GM12864 (cell line): ENCODE measurements at places on chromosomes 4 and X.

DNA sequence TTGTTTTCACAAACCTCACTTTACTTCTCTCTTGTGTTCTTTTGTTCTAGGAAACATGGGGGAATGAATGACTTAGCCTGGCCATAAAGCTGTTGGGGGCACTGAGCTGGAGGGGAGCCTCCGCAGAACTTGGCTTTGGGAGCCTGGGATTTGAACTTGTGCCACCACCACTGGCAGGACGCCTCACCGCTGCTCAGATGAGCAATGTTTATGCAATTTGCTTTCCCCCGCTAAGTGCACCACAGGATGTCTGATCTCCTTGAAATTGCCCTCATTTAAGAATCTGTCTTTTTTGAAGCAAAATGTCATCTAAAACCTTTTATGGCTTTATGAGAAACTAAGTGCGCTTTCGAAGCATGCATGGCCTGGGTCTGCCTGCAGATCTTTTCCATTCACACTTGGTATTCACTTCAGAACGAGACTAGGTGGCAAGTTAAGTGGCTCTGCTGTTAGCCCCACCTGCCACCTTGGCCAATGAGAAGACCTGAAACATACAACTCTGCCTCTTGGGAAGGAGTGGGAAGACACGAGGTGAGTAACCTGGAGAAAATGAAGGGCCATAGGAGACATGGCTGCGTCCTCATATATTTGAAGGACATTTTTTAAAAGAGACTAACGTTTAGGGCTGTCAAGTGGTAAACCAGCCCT is 119.3 kb downstream of the LDB2 start:
- no peak for DNase-seq

GRCh38 chrX:31213941-31214340 is 142.1 kb upstream of the FTHL17 start:
- DNase-seq: no peak

GRCh38 chrX:132501606-132502005 is 12.8 kb upstream of the MBNL3 start:
- DNase-seq: no peak

- no peak for DNase-seq
Measured at GRCh38 chr4:8459867-8460445, 19.4 kb downstream of the TRMT44 start.

DNA sequence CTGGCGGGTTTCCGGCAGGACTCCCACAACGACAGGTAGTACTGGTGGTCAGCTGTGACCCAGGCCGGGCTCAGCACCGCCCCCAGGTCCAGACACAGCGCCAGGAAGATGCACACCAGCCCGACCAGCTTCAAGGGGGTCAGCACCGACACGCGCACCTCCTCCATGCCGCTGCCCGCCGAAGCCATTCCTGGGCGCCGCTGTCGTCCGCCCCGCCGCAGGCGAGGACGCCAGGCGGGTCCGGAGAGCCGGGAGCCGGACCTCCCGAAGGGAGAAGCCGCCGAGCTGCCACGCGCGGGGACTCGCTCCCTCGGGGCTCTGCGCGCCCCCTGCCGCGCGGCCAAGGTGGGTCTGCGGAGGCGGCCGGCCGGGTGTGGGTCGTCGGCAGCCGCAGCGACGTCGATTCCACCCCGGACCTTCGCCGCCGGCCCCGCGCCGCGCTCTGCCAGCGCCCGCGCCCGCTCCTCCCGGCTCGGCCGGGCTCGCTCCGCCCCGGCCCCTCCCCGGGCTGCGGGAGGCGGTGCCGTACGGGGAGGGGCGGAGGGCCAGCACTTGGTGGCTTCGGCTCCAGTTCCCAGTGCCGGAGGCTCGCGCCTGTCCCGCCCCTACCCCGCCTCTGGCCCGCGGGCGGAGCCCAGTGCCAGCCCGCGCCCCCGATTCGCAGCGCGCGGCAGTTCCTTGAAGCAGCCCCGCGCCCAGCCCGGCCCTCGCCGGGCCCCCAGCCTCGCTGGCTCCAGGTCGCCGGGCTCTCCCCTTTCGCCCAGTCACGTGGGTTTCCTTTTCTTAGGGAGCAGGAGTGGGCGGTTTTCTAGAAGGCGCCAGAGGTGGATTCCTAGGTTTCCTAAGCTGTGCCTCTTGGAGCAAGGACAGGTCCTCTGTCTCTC is at the start of gene TMEM47:
Gene TMEM47, minus strand, starts transcription at position 444 of the 884 bp plus-strand sequence. Its CDS starts 256 bp downstream, at position 188.
- DNase-seq: no peak

DNA sequence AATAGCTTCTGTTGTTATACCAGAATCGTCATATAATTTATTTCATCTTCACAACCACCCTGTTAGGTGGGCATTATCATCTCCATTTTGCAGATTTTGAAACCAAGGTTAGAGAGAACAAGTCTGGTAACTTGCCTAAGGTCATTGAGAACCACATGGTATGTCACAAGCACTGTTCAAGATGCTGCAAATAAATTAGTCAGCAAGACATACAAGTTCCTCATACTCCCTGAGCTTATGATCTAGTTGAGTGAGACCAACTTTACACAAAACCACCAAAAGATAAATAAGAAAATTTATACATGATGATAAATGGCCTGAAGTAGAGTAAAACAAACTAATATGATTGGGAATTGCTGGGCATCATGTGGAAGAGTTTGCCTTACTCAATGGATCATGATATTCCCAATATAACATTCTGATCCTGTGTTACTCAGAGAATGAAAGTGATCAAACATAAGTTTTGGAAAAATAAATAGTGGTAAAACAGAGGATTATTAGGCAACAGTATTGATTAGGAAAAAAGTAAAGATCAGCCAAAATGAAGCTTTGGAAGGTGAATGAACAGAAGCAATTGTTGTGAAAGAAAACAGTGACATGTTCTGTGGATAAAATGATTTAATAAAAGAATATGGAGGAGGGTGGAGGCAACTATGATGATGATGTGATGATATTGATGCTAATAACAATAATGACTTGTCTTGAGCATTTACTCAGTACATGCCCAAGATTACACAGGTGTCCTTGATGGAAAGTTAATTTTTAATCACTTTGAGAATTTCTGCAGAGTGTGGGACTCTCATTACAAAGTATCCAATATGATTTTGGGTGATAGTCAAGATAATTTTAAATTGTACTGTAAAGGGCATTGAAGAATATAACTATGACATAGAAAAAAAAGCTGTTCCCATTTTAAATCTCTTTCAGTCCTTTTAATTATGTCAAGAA is 34.1 kb upstream of the IL1RAPL1 start:
- no peak for DNase-seq

DNA sequence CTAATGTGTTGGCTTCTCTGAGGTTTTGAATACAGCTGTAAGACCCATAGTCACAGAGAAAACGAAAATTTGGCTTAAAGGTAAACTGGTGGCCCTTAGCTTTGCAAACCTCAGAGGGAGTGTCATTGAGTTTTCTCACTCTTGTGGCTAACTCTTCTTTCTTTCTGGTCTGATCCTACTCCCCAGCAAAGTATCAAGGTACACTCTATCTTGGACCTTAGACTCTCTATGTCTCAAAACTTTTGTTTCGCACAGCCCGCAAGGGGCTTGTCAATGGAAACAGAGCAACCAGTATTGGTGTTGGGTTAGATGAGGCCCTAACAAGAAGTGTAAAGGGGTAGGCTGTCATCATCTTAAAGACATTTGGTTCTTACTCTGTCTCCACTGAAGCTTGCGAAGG is 19.8 kb downstream of the APOO start:
- no peak for DNase-seq

GRCh38 chr4:92106816-92107215 is 196.9 kb upstream of the GRID2 start:
- DNase-seq: no peak

DNA sequence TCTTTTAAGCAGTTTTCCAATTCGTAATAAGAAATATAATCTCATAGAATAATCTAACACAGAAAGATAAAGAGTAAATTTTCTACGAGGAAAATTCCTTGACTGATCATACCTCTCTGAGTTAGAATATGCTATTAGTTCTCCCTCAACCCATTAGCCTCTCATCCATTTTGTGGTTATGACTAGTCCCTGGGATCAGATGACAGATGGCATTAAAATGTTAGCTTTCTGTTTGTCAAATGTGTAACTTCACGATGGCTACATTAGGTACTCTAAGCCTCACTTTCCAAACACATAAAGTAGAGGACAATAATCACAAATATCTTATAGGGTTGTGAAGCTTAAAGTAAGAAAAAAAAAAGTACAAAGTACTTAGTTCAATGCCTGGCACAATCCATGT is 112.2 kb downstream of the ZAR1 start:
- DNase-seq: no peak

- no peak for DNase-seq
Measured at GRCh38 chr4:74838746-74839370, 44.5 kb upstream of the BTC start.

DNA sequence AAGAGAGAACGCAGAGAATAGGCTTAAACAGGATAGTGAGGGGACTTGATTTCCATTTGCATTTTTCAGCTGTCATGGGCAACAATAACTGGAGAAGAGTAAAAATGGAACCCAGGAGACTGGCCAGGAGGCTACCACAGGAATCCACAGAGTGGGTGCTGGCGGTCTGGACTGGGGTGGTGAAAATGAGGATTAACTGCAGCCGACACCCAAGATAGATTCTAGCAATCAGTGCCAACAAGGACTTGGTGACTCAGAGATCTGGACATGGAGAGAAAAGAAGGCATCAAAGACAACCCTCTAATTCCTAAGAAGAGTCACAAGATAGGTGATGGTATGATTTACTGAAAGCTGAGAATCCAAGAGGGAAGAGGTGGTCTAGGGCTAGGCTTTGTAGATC is 102.8 kb downstream of the ATP8A1 start:
- no peak for DNase-seq

DNA sequence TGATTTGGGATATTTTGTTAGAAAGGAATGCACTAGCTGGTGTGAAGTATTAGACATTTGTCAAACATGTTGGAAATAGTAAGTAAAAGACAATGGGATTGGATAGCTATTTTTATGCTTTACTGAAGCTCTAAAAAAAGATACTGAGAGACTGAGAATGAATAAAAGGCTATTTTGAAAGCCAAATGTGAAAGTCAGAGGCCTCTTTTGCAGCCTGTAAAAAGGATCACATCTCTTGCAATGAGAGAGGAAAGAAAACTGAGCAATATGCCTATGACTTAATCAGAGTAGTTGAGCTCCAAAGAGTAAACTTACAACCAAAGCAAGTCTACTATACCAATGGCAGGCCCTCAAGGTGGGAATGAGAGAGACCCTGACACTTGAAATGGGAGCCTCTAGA is 212.6 kb upstream of the LCORL start:
- DNase-seq: no peak

DNA sequence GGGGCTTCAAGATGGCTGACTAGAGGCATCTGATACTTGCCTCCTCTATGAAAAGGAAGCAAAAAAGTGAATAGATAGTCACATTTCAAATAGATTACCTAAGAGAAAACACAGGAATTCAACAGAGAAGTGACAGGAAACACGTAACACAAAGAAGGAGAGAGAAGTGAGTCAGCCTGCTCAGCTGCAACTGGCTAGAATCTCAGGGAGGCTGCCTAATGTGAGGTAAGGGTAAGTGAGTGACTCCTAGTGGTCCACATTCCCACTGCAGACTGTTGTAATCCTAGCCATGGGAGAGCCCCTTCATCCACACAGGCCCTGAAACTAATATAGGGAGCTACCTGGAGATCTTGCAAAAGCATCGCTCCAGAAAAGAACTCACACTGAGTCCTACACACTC is 179.2 kb downstream of the SLC7A11 start:
- no peak for DNase-seq

DNA sequence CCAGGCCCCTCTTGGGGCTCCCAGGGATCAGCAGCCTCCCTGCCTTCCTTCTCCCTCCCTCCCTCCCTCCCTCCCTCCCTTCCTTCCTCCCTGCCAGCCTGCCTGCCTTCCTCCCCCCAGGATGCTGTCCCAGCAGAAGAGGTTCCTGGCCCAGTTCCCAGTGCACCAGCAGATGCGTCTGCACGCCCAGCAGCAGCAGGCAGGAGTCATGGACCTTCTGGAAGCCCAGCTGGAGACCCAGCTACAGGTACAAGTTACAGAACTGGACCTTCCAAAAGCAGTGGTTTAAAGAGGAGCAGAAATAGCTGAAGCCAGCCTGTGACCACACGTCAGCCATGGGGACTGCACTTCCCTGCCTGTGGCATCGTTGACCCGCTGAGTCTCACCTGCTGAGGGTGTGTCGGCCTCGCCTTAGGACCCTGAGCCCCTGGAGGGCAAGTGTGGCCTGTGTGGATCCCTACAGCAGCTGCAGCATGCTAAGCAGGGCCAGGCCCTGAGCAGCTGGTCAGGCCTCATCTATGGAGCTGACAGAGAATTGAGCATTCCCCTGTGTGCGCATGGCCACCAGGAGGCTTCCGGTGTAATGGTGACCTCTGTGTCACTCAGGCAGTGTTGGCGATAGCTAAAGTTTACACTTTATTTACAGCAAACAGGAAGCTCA is 84.7 kb downstream of the CRMP1 start:
- no peak for DNase-seq

DNA sequence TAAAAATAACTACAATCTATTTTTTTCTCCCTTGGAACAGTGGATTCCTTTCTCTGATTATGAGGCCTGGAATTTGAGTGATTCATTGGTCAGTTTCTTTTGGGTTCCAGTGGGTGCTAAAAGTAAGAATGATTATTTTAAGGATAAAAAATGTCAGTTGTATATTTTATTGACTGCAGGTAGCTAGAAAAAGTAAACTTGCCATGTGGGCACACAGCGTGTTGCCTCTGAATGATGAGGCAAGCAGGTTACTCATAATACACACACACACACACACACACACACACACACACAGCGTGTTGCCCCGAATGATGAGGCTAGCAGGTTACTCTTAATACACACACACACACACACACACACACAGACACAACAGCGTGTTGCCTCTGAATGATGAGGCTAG is 13.8 kb downstream of the GALNT7 start:
- DNase-seq: no peak

- no peak for DNase-seq
Measured at GRCh38 chr4:122744229-122744628, 11.7 kb downstream of the BBS12 start.

- DNase-seq: no peak
Measured at GRCh38 chr4:22420291-22420690, 95.6 kb downstream of the ADGRA3 start.

GRCh38 chrX:40303256-40304077 is 205.7 kb upstream of the BCOR start:
- DNase-seq: no peak

GRCh38 chrX:110914281-110914680 is 118.7 kb upstream of the CHRDL1 start:
- no peak for DNase-seq

DNA sequence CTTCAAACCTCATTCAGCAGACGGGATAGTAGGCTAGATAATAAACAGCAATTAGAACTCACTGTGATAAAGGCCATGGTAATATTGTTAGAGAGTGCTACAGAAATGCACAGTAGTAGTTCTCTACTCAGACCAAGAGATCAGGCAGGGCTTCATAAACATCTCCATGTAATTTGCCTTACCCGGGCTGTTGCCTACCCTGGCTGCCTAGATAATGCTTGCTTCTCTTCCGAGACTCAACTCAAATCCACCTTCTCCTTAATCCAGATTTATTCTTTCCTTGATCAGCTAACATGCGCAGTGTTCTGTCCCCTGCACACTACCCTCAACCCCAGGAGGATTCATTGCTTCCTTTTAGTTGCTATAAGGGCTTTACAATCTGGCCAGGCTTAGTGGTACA is 21.8 kb downstream of the ANK2 start:
- DNase-seq: no peak
